ENCODE measurements at places on chromosomes 16 and 17. TPM values are rescaled to one million over a fixed set of nuclear protein-coding genes. Genes with fewer than 3 reads are reported as not detected.

Gene TMIGD1
- not detected for polyA plus RNA-seq

Gene MYL4
- 5,148 TPM for polyA plus RNA-seq

Gene IGSF6
- polyA plus RNA-seq, result 0.13 TPM

Gene PYCARD
- 5.2 TPM for polyA plus RNA-seq

Gene PIEZO1
- polyA plus RNA-seq, result 49.2 TPM
